Fibroblast of skin of left quadriceps (primary cell): ENCODE measurements at places on chromosomes 6 and 20.

- DNase-seq: no peak
Measured at GRCh38 chr6:84065693-84066290, 32.2 kb downstream of the MRAP2 start.

DNA sequence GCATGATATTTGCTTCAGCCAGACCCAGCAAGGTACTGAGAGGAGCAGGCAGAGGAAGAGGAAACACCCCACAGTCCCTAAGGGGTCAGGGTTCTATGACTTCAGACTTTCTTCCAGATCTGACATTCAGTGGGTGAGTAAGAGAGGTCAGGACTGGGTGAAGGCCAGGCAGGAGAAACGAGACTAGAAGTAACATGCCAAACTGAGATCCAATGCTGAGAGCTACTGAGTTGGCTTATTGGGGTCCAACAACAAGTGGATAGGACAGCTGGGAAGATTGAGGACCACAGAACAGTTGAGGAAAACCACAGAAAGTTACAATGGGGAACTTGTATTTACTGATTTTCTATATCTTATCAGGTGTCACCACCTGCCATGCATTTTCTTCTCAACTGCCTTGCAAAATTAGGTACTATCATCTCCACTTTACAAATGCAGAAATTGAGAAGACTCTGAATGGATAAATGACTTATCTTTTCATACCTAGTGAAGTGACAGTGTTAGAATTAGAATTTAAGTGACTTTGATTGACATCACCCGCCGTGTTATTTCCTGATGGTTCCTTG is 43.8 kb upstream of the HIVEP1 start:
- DNase-seq: no peak

DNA sequence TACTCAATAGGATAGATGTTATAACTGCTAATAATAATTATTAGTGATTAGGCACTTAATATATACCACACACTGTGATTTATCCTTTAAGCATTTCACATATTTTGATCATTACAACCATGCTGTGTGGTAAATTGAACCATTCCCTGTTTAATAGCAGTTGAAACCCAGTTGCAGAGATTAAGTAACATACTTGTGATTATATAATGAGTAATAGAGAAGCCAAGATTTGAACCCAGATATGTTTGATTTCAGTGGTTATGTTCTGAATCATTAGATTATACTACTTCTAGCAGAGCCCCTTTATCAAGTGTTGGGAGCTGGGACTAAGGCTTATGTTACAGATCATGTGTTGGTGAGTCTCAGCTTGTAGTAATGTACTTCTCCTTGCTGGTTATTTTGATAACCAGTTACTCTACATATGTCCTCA is 44.1 kb downstream of the STK4 start:
- no peak for DNase-seq

- no peak for DNase-seq
Measured at GRCh38 chr20:35952480-35953386, 1.6 kb downstream of the SCAND1 start.

GRCh38 chr6:149545258-149545753 is 537 bp downstream of the PPIL4 start:
- no peak for DNase-seq

DNA sequence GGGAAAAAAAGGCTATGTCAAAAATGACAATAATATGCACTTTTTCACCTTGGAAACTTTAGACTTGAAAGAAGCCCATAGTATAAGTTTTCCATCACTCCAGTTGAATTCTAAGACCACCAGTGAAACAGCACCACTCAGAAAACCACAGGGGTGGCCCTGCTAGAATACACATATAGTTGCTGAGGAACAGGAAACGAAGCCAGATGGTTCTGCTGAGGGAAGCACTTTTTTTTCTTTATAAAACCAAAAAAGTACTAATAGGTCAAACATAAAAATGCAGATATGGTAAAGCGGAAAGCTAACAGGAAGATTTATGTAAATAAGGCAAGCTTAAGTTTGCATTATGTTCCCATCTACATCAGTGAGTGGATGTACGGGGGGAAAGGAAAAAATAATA is 303.9 kb downstream of the FOXC1 start:
- DNase-seq: no peak

DNA sequence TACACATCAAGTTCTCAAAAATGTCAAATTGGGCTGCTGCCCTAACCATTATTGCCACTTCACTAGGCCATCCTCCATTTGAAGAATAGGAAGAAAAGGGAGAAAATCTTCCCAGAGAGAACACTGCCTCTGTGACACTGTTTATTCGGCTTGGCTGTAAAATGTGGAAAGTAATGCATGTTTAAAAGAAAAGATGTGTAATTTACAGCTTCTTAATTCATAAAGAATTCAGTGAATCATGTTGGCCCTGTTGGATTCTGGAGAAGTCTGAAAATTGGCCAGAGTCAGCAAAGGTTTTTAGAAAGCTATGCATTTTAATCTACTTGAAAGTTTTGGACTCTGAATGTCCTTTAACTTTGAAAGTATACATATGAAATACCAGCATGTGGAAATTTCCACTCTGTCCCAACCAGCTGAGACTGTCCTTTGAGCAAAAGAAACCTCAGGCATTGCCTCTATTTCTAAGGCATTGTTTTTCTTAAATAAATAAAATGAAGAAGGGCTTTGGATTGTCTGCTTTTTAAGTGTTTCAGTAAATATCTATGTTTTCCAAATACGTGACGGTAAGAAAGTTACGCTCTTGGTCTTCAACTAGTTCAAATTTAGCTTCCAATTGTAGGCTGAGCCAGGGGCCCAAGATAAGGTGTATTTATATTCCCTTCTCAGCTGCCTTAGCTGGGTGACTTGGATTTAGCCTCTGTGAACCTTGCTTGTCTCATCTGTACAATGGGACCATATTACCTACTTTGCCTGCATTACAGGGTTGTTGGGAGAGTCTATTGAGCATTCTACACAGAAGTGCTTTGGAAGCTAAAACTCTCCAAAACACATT is 222.2 kb downstream of the UST start:
- DNase-seq: peak; percentile 64

- DNase-seq: no peak
Measured at GRCh38 chr6:39188571-39188970, 40.7 kb downstream of the KCNK5 start.

- no peak for DNase-seq
Measured at GRCh38 chr20:59207742-59208357, 44.2 kb downstream of the ZNF831 start.

DNA sequence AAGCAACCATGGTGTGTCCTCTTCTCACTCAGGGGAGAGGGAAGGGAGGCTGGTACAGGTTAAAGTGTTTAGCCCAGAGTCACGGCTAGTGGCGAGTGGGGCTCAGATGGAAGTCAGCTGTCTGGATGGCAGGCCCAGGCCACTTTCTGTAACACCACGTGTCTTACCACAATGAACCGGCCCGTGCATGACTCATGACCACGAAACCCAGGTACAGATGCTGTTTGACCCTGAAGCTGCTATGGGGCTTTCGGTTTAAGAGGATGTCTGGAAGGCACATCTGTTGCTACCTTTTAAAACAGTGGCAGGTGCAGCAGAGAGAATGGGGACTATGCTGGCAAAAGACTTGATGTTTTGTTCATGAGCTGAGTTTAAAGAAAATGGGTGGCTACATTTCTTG is 36.5 kb upstream of the MPC1 start:
- no peak for DNase-seq

- no peak for DNase-seq
Measured at GRCh38 chr6:158165919-158166416, 2.1 kb downstream of the SERAC1 start.

DNA sequence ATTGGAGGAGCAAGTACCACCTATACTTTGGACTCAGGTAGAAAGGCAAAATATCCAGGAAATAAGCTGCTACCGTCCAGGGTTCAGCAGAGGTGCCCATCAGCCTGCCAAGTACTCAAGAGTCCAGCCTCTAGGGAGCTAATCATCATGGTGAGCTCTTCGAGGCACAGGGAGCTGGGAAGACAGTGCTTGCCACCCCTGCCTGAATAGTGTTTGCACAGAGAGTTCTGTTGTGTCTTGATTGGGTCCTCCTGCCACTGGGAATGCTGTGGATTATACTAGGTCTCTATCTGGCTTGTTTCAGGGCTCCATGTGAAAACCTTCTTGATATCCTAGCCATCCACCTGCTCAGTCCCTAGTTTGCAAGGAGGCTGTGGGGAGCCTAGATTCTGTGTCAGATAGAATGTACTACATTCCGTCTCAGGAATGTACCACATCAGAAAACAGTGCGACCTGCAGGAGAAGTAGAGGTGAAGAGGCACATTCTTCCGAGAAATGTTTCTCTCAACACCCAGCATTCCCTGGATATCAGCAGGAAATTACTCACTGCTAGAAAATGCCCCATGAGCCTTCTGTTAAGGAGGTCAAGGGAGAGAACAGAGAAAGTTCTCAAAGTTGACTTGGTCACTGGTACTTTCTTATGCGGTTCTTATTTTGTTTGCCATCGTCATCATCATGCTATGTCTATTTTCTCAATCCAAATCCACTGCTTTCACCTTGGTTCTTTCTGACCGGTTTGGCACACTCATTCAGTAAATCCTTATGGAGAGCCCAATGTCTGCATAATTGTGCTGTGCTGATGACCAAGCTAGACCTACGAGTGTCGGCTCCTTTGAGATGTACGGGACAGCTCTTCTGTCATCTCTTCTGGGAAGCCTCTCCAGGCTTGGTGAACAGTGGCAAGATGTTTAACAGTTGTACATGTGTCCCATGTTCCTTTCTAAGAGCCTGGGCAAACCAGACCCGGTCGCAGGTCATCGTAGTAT is 30.7 kb downstream of the PTPN1 start:
- peak; percentile 55 for DNase-seq

DNA sequence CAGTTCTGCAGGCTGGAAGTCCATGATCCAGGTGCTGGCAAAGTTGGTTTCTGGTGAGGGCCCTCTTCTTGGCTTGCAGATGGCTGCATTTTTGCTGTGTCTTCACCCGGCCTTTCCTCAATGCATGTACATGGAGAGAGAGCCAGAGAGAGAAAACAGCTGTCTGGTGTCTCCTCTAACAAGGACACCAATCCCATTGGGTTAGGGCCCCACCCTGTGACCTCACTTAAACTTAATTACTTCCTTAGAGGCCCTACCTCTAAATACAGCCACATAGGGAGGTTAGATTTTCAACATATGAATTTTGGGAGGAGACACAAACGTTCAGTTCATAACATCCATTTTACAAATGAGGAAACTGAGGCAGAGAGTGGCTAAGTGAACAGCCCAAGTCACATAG is 202.4 kb downstream of the ZMYND8 start:
- DNase-seq: no peak

- peak; percentile 76 for DNase-seq
Measured at GRCh38 chr20:58623579-58624473, 27.3 kb upstream of the STX16 start.

- DNase-seq: no peak
Measured at GRCh38 chr20:9227896-9228615, 159.2 kb downstream of the PLCB4 start.

DNA sequence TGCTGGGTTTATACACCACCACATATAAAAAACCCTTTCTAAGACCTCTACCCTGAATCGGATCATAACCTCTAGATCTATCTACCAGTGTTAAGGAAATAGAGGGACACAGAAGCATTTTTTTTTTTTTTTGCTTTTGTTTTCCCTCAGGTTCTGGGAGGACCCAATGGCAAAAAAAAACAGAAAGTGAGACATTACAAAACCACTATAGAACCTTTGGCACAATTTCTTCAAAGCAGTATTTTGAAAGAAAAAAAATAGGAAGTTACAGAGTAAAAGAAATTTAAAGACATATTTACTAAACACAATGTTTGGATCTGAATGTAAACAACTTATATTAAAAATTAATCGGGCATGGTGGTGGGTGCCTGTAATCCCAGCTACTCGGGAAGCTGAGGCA is 1258.7 kb upstream of the GJE1 start:
- DNase-seq: no peak

- DNase-seq: no peak
Measured at GRCh38 chr6:33880104-33880678, 76.4 kb upstream of the MLN start.

DNA sequence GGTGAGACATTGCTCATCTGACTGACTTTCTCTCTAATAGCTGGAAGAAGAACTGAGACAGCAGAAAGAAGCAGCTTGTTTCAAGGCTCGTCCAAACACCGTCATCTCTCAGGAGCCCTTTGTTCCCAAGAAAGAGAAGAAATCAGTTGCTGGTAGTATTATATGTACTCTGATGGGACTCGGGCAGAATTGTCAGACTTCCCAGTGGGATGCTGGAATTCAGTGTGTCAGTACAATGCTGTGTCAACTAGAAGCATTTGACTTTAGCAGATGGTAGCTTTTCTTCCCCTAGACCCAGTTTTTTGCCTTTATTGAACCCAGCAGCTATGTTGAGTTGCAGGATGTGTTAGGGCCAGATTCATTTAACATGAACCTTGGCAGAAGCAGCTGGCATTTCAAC is 21.8 kb upstream of the MYLK2 start:
- no peak for DNase-seq

GRCh38 chr6:5133943-5134342 is 48.8 kb downstream of the PPP1R3G start:
- DNase-seq: no peak

DNA sequence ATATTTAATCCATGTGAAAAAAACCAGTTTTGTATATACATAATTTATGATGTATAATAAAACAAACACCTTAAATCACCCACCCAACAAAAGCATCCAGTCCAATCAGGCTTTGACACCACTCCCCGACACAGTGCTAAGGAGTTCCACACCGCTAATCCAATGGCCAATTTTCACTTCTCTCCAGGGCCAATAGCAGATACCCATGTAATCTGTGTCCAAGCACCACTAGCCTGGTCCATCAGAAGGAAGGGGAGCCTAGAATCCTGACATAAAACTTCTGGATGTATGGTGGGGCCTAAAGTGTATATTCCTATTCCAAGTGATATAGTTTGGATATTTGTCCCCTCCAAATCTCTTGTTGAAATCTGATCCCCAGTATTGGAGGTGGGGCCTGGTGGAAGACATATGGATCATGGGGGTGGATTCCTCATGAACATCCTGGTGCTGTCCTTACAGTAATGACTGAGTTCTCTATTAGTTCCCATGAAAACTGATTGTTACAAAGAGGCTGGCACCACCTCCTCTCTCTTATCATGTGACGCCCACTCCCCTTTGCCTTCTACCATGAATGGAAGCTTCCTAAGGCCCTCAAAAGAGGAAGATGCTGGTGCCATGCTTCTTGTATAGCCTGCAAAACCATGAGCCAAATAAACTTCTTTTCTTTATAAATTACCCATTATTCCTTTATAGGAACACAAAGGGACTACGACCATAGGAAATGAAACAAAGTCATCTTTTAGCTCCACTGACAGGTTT is 20.8 kb downstream of the RALGAPA2 start:
- DNase-seq: no peak

DNA sequence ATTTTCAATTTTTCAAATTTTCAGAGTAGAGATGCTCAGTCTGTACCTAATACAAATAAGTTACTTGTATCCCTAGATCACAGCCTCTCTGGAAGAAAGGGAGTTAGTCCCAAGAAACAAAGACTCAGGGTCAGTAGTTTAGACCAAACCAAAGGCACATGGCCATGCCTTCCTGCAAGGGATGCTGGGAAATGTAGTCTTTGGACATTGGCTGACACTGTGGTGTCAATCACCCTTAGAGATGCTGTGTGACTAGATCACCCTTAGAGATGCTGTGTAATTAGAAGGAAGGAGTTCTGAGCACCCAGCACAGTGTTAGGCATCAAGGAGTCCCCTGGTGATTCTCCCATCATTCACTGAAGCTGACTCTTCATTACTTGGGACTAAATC is 202.1 kb downstream of the NFATC2 start:
- DNase-seq: no peak

- no peak for DNase-seq
Measured at GRCh38 chr20:39233755-39234154, 271.6 kb downstream of the DHX35 start.

GRCh38 chr6:7588506-7588905 is 1.5 kb upstream of the SNRNP48 start:
- DNase-seq: no peak

- DNase-seq: no peak
Measured at GRCh38 chr6:140494321-140495108, 1120.1 kb upstream of the CITED2 start.
